Immature natural killer cell (primary cell): ENCODE measurements at places on chromosomes 6 and 20.
A peak's percentile ranks its signal among the peaks of the same experiment; 100 is the strongest.

GRCh38 chr6:158854214-158855101, 35.3 kb upstream of the EZR start:
- peak; percentile 58 for DNase-seq

DNA sequence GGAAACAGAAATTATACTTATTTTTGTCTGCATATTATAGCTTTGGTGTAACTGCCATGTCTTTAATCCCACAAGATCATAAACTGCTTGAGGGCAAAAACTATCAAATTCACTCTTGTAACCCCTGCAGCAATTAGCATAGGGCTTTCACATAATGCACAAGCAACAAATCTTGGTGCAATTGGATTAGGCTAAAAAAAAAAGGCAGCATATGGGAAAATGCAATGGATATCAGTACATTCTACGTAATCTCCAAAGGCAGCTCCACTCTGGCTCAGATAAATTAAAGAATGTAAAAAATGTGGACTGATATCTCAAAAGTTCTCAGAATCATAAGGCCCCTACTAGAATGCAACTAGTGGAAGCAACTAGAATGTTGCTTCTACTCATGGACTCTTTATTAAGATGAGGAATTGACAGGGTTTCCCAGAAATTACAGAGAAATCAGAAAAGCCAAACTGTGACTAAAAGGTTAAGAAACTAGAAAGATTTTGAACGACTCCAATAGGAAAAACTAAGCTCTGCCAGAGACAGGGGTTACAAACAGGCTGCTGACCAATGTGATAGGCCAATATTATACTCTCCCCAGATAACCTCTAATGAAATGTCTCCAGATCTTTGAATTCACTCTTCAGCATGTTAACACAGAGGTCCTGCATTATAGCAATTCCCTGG, 55.0 kb downstream of the FILIP1 start:
- DNase-seq: no peak

DNA sequence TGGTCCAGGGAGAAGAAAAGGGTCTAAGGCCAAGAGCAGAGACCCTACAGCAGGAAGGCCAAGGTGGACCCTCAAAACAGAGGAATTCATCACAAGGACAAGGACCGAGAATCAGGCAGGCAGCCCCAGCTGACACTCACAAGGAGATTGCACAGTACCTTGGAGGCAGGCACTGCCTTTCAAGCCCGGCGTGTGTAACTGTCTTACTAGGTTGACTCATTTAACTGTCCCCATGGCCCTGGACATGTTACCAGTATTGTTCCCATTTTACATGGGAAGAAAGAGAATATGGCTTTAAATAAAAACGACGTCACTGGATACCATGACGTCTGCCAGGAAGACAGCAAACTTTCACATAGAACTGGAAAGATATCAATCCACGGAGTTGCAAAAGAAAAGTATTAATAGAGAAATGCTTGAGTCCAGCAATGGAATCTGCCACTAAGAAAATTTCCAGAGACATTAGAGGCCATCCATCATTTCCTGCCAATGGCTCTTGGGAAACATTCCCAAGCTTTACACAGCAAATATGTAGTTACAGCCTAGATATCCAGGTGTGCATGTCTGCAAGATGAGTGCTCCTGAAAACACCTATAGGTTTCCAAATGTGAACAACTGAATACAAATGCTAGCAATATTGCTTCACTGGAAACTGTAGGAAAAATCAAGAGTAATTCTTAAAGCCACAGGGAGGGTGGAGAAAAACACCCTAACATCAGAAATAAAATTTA, 111.5 kb upstream of the RPS6KA2 start:
- no peak for DNase-seq

DNA sequence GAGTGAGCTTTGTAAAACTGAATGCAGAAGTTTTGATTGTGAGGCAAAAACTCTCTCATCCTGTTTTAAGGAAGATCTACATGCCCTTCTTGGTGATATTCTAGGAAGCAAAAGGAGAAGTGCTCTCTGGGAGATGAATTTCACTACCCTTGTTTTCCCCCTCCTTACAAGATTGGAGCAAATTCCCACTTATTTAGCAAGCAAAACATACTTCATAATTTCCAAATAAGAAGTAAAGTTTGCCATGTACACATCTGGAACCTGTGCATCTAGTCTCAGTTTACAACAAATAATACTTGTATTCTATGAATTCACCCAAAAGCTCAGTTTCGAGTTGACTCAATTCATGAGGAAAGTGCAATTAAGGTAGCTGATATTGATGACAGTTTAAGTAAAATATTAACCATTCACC, 27.6 kb upstream of the IFNGR1 start:
- DNase-seq: no peak

GRCh38 chr6:125189494-125189893, 35.9 kb downstream of the TPD52L1 start:
- no peak for DNase-seq

GRCh38 chr6:109606359-109606758, 84.6 kb downstream of the AK9 start:
- DNase-seq: no peak

GRCh38 chr20:21391185-21391971, 5.9 kb downstream of the NKX2-4 start:
- DNase-seq: no peak

GRCh38 chr6:168883410-168884049, 370.1 kb downstream of the THBS2 start:
- DNase-seq: no peak

DNA sequence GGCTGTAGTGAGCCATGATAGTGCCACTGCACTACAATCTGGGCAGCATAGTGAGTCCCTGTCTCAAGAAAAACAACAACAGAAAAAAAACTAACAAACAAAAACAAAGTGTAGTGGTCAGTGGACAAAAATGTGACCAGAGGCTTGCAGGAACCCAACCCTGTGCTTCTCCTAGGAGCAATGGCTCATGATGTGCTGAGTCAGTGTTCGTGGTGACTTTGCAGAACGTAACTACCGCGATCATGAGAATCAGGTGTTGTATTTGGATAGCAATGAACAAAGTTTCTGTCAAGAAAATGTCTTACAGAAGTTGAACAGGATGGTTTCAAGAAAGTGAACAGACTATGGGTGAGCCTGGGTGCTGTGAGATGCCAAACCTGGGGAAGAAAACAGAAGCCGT, 18.5 kb upstream of the FOXC1 start:
- DNase-seq: no peak

GRCh38 chr6:111581957-111582356, 23.7 kb downstream of the TRAF3IP2 start:
- DNase-seq: no peak

DNA sequence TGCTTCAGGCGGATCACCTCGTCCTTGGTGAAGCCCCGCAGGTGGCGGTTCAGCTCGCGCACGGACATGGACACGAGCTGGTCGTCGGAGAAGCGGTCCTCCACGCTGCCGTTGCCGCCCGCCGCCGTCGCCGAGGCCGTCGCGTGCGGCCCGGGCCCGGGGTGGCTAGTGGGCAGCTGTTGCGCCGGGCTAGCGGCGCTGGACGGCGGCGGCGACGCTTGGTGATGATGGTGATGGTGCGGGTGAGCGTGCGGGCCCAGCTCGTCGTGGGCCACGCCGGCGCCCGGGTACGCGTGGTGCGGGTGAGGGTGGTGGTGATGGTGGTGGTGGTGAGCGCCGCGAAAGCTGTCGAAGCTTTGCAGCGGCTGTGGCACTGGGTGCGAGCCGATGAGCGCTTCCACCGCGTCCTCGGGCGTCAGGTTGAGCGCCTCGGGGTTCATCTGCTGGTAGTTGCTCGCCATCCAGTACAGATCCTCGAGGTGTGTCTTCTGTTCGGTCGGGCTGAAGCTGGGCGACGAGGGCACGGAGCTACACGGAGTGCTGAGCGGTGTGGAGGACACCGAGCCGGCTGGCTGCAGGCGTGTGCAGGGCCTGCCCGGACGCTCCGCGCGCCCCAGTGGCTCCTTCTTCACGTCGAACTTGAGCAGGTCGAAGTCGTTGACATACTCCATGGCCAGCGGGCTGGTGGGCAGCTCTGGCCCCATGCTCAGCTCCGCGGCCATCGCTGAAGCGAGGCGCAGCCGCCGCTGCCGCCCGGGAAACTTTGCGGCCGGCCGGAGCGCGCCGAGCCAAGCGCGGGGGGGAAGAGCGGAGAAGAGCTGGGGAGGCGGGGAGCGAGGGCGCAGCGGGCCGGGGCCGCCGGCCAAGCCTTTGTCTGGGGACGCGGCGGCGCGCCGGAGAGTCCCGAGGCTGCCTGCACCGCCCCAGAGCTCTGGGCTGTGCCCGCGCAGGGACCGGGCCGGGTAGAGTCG, 622 bp downstream of the MAFB start:
- no peak for DNase-seq

DNA sequence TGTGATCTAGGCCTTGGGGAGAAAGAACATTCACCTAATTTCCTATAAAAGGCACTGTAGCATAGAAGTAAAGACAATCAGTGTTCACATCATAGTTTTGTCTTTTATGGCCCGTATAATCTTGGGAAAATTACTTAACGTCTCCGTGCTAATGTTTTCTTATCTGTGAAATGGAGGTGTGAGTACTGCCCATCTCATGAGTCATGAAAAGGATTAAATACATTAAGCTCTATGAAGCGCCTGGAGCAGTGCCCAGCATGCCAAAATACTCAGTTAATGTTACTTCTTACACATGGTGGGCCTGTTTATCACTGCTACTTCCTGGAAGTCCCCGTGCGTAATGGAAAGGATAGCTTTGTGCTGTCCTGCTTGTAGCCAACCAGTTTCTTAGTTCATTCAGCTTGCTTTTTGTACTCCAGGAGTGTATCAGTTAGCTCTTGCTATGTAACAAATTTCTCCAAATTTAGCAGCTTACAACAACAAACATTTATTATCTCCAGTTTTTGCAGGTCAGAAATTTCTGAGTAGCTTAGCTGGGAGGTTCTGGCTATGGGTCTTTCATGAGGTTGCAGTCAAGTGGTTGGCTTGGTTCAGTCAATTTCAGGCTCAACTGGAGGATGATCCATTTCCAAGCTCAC, 103.6 kb upstream of the BMP2 start:
- no peak for DNase-seq

GRCh38 chr6:139436200-139436956, 61.9 kb upstream of the CITED2 start:
- no peak for DNase-seq

DNA sequence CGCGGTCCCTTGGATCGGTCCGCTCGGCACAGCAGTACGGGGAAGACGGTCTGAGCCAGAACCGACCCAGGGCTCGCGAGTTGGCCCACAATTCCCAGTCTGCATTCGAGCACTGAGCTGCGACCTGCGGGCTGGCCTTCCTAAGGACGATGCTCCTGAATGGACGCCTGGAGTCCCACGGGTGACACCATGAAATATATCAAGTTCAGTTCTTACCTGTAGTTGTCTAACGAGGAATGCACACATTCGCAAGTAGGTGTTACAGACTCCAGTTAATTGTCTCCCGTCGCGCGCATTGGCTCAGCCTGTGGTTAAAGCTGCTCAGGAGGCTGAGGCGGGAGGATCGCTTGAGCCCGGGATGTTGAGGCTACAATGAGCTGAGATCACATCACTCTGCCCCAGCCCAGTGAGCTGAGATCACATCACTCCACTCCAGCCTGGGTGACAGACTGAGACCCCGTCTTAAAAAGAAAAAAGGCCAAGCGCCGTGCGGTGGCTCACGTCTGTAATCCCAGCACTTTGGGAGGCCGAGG, 802 bp downstream of the PEX7 start:
- DNase-seq: no peak

- no peak for DNase-seq
Observed at GRCh38 chr20:47654370-47654769, 130.9 kb downstream of the SULF2 start.

DNA sequence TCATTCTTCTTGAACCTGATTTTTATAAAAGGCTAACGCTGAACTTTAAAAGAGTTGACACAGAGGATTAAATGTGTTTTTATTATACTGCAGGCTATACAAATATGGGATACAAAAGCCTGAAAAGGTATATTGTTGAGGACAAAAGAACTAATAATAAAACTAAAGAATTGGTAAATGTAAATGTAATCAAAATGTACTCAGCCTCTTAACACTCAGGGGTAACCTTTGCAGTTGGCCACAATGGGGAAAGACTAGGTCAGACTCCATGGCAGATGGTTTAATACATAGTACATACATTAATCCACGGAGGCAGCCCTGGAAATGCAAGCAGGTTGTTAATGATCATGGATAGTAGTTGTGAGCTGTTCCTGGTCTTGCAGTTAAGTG, 57.5 kb downstream of the SOBP start:
- DNase-seq: no peak

GRCh38 chr6:170378502-170378901, 71.9 kb downstream of the FAM120B start:
- peak; percentile 55 for DNase-seq

GRCh38 chr6:42315991-42316970, 98.6 kb upstream of the MRPS10 start:
- no peak for DNase-seq

DNA sequence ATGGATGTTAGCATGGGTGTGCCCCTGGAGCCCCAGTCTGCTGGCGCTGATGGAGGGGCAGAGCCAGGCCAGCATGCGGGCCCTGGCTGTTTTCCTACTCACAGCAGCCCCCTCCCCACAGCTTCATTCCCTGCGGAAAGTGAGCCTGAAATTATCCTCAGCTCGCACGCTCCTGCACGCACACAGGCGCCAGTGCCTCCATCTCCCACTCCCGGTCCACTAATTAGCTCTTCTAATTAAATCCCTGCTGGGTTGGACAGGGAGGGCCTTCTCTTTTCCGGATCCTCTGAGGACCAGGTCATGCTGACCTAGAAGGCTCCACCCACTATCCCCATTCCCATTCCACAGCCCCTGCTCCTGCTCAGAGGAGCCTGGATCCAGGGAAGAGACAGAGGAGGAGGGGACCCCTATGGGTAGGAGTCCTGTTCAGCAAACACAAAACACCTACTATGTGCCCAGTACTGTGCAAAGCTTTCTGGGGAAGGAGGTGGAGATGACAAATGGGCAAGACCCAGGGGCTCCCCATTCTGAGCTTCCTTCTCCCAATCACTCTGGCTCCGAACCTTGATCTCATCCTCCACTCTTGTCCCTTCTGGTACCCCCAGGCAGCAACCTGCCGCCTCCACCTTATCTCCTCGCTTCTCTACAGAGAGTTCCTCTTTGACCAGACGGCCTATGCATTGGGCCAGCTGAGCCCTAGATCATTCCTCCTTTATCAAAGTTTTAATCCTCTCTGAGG, 70.2 kb upstream of the CCDC167 start:
- no peak for DNase-seq

- DNase-seq: no peak
Observed at GRCh38 chr6:82775361-82775760, 290.3 kb downstream of the UBE3D start.

- DNase-seq: no peak
Observed at GRCh38 chr20:16666272-16666671, 63.6 kb upstream of the SNRPB2 start.

GRCh38 chr6:6006428-6007365, at the start of gene NRN1:
NRN1 (minus strand) TSS chr6:6006925; CDS start chr6:6006749, 176 bp downstream.
- DNase-seq: no peak

GRCh38 chr6:35300848-35301247, 3.2 kb downstream of the DEF6 start:
- DNase-seq: peak; percentile 59
